ENCODE measurements at places on chromosomes 2 and 18.
A peak's percentile ranks its signal among the peaks of the same experiment; 100 is the strongest.

- DNase-seq, result no peak
These were observed 4.5 kb downstream of the STK17B start for GRCh38 chr2:196166876-196167275.

GRCh38 chr18:12779043-12779442 lies 76.2 kb downstream of the PSMG2 start:
- DNase-seq, result no peak

GRCh38 chr18:54161267-54161666 lies 63.2 kb downstream of the MBD2 start:
- no peak for DNase-seq

DNA sequence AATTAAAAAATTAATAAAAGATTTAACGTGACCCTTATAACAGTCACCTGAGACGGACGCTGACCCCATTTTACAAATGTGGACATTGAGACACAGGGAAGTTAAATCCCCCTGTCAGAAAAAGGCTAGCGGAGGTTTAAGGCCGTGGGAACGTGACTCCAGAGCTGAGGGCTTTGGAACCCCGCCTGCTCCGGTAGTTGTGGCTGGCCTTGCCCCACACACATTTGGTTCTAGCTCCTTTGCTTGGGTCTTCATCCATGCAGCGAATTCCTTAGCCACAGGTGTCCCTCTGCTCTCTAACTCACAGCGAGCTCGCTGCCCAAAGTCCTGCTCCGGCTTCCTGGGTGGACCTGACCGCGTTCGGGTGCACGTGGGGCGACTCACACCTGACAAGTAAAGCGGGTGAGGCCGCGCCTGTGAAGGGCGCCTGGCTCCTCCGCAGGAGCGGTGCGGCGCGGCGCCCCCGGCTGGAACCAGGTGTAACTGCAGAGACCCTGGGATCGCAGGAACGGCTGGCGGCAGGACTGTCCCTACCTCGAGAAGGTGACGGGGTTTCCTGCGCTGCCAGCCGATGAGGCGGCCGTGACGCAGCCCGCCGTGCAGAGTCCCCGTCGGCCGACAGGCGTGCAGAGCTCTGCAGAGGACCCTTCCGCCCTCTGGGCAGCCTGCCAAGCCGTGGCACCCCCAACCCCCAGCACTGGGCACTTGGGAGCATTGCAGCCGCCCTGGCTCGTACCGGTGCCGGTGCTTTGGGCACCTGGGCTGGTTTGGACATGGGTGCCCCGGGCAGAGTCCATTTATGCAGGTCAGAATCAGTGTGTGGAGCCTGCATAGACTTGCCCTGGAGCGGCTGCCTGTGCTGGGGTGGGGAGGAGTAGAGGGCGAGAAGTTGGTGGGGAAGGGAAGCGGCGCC lies 2.4 kb upstream of the PROC start:
- DNase-seq, result peak; percentile 91

- no peak for DNase-seq
These were observed 532.8 kb downstream of the FBXO15 start for GRCh38 chr18:73614812-73615211.

DNA sequence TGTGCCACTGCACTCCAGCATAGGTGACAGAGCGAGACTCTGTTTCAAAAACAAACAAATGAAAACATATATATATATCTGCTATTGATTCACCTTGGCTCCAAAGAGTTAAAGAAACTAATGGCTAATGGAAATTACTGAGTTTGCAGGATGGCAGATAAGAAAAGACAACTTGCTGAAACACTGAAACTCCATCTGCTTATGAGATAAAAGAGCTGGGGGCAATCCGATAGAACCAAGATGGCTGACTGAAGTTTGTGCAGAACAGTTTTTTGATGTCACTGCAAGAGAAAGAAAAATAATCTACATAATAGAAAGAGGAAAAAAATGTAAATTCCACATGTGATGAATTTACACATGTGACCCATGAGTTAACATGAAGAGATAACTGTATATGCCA lies 88.2 kb downstream of the LRATD1 start:
- DNase-seq, result no peak

GRCh38 chr2:60529136-60529784 lies 24.2 kb downstream of the BCL11A start:
- DNase-seq, result no peak

Data from iPS-NIHi11 (cell line).